ENCODE measurements at places on chromosomes 5 and 9. TPM values are rescaled to one million over a fixed set of nuclear protein-coding genes. Genes with fewer than 3 reads are reported as not detected.

- no peak for DNase-seq
Observed at GRCh38 chr5:130720355-130720754, 444.7 kb downstream of the HINT1 start.

GRCh38 chr5:91211997-91212713 is 171.0 kb downstream of the ARRDC3 start:
- DNase-seq: no peak

GRCh38 chr5:150587856-150588595 is 52.4 kb upstream of the SYNPO start:
- peak; percentile 34 for DNase-seq

SLC6A3 gene
- 0.08 TPM for total RNA-seq

GRCh38 chr9:91362051-91362611 is 413 bp upstream of the AUH start:
- no peak for DNase-seq

PCDHA9 gene
- 0.48 TPM for total RNA-seq

DNA sequence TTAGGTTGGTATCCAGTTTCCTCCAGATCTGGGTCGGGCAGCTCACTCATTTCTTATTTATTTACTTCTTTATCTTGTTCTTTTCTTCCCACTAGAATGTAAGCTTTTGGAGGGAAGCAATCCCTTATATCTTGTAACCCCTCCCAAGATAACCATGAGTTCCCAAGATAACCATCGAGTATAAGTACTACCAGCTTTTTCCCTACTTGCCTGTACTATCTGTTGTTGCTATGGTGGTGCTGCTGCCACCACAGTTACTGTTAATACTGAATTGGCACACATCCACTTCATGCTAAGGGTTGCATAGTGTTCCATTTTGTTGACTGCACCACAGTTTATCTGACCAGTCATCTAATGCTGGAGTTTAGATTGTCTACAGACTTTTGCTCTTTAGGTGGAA is 19.9 kb downstream of the NUP214 start:
- no peak for DNase-seq

- no peak for DNase-seq
Observed at GRCh38 chr5:138833080-138833479, 42.1 kb downstream of the LRRTM2 start.

RPL7A gene
- total RNA-seq: 2,418 TPM

- DNase-seq: peak; percentile 82
Observed at GRCh38 chr5:665541-665955, 27.6 kb downstream of the TPPP start.

GRCh38 chr5:33997331-33997983 is 10.4 kb downstream of the AMACR start:
- DNase-seq: peak; percentile 58

GRCh38 chr5:148993283-148993936 is 69.5 kb downstream of the SH3TC2 start:
- DNase-seq: no peak

DNA sequence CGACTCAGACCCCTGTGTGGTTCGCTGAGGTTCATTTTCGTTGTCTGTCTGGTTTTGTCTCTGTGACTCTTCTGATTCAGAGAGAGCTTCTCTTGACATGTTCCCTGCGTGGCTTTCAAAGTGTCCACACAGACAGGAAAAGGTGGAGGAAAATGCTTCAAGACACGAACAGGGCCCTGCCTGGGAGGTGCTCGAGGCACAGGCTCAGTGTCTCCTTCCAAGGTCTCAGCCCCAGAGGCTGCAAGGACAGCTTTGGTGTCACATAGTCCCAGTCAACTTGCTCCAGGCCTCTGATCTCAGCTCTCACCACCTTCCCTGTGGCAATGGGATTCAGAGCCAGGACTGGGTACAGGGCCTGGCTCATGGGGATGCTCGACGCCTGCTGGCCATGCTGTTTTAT is 51.6 kb upstream of the SARDH start:
- DNase-seq: no peak

CCDC180 gene
- 1.4 TPM for total RNA-seq

DNA sequence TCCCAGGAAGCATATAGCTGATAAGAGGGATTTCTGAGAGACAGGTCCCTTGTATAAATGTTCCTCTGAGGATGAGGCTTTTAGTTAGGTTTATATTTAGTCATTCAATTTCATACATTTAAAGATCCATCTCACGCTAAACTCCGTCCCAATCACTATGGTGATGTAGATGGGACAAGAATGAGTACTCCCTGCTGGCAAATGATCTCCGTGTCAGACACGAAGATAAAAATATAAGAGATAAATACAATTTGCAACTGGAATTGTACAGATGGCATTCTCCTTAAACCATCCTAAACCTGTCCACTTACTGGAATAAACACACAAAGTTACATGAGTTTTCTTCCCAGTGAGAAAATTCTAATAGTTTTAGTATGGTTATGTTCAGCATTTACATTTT is 233.0 kb downstream of the PRR16 start:
- DNase-seq: no peak

DNA sequence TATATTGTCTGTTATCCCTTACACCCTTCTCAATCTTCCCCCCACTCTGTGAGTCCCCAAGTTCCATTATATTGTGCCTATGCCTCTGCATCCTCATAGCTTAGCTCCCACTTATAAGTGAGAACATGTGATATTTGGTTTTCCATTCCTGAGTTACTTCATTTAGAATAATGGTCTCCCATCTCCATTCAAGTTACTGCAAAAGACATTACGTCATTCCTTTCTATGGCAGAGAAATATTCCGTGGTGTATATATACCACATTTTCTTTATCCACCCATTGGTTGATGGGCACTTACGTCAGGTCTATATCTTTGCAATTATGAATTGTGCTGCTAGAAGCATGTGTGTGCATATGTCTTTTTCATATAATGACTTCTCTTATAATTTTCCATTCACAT is 54.8 kb upstream of the SGCD start:
- DNase-seq: no peak

DNA sequence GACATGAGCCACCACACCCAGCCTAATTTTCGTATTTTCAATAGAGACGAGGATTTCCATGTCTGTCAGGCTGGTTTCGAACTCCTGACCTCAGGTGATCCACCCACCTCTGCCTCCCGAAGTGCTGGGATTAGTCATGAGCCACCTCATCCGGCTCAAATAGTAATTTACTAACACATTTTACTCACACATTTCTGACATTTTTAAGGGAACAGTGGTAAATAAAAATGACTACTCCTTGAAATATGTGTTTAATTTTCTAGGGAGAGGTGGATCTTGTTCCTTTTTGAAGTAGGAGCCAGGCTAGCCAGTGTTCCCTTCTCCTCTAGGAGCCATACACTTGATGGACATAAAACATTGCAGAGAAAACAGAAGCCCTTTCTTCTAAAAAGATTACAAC is 55.2 kb upstream of the ERBIN start:
- DNase-seq: no peak

GRCh38 chr5:133612249-133612860 is at the start of gene FSTL4:
Gene FSTL4 (minus strand): TSS chr5:133612541.
- DNase-seq: peak; percentile 85

- DNase-seq: no peak
Observed at GRCh38 chr9:134930398-134930797, 12.7 kb upstream of the FCN1 start.

MYMK gene
- total RNA-seq: not detected

ZNF300 gene
- total RNA-seq: 9.7 TPM

GRCh38 chr5:55081541-55081940 is 20.9 kb upstream of the GZMA start:
- no peak for DNase-seq

- DNase-seq: peak; percentile 91
Observed at GRCh38 chr9:110427497-110428104, 89.9 kb upstream of the TXNDC8 start.

- peak; percentile 94 for DNase-seq
Observed at GRCh38 chr5:171520300-171521174, 101.1 kb downstream of the FGF18 start.

SUSD3 gene
- total RNA-seq: 4.6 TPM

PCDH1 gene
- total RNA-seq: 65.6 TPM

GRCh38 chr5:148012801-148013200 is 51.0 kb upstream of the SPINK5 start:
- DNase-seq: no peak

DNA sequence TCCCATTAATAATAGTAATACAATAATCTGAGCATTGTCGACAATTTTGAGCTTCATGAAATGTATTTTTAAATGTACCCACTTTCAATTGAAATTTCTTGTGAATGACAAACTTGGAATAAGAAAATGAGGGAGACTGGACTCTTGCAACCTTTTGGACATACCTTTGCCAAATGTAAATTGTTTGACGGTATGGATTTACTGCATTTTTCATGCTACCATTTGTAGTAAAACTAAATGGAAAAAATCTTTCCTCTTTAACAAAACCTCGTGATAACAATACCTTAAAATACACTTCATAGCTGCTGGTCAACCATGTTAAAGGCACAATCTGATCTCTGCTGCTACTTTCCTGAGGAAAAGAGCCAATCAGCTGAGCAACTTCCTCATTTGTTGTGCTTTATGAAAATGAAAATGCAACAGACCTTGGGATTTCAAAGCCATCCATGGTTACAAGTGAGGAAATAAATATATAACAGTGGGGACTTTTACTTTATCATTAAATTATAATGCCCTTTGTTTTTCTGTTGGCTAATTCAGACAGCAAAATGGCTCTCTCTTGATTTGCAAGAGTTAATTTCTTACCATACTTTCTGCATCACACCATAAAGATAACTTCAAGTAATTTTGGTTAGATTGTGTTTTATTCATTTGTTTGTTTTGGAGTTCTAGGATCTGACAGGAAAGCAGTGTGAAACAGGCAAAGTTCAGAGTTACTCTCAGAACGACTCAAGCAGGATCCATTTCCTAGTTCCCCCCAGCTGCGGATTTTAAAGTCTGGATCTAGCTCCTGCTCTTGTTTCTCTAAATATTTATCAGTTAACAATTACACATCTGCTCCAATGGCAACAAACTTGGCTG is 1.1 kb downstream of the ALDH1A1 start:
- DNase-seq: no peak

SLC44A1 gene
- total RNA-seq: 72.8 TPM

SARDH gene
- total RNA-seq: 6.6 TPM

DNA sequence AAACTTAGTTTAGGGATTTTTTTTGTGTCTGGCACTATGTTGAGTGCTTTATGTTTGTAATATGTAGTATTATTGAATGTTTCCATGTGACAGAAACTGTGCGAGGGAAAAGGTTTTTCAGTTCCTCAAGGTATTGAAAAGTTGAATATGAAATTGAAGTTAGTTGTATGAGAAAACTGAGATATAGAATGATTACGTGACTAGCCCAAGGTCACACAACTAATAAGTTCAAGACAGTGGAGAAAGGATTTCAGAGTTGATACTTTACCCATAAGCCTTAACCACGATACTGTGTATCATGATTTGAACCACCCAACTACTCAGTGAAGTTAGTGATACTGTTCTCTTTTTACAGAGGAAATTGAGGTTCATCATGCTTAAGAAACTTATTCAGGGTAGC is 5.7 kb downstream of the NIPBL start:
- no peak for DNase-seq

- DNase-seq: no peak
Observed at GRCh38 chr9:134230942-134231325, 66.6 kb upstream of the RNU6ATAC start.

OR1N2 gene
- total RNA-seq: not detected

ETF1 gene
- 106 TPM for total RNA-seq

DNA sequence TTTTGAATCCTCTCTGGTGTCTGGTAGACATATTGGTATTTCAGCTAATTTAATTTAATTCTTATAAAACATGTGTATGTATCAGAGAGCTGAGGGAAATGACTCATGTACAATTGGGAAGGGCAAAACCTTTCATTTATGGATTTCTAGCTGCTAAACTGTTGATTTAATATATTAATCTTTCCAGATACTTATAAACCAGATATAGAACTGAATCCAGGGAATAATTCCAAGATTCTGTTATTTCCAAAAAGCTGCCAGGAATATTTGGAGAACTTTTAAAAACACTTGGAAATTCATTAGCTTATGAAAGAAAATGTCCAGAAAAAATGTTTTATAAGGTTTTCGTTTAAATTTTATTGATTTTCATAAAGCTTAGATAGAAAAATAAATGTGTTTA is 295.5 kb downstream of the YTHDC2 start:
- no peak for DNase-seq

- no peak for DNase-seq
Observed at GRCh38 chr9:131657940-131658339, 81.9 kb downstream of the RAPGEF1 start.

GRCh38 chr5:144092508-144092907 is 78.0 kb downstream of the YIPF5 start:
- DNase-seq: no peak

- DNase-seq: no peak
Observed at GRCh38 chr5:109281136-109281690, 128.6 kb downstream of the PJA2 start.
